ENCODE measurements at places on chromosomes 12 and 14.

DNA sequence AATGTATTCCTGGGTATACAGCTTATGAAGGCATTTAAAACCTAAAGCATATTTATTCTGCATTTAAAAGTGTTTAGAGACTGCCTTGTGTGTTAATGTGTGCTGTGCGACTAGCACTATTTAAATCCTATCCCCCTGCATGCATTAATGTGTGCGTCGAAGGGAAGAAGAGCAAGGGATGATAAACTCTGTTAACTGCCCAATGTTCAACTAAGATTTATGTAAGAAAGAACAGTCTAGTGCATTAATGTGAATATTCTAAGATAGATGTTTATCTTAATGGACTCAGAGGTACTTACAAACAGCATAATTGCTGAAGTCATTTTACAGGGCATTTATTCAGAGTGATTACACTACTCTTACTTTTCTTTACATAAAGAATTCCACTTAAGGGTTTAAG lies 424.8 kb downstream of the DIO2 start:
- no peak overlapping the region for H3K27ac ChIP-seq
- H3K27me3 ChIP-seq = no peaks in the 10 kb centered on the region
- no peaks in the 10 kb centered on the region for H3K4me1 ChIP-seq
- no peak for DNase-seq
- H3K36me3 ChIP-seq = no peaks in the 10 kb centered on the region

GRCh38 chr12:80815351-80815750 lies 98.6 kb downstream of the MYF5 start:
- no peaks in the 10 kb centered on the region for H3K27me3 ChIP-seq
- H3K36me3 ChIP-seq = no peaks in the 10 kb centered on the region
- no peaks in the 10 kb centered on the region for H3K4me1 ChIP-seq
- H3K4me3 ChIP-seq = no peak overlapping the region

DNA sequence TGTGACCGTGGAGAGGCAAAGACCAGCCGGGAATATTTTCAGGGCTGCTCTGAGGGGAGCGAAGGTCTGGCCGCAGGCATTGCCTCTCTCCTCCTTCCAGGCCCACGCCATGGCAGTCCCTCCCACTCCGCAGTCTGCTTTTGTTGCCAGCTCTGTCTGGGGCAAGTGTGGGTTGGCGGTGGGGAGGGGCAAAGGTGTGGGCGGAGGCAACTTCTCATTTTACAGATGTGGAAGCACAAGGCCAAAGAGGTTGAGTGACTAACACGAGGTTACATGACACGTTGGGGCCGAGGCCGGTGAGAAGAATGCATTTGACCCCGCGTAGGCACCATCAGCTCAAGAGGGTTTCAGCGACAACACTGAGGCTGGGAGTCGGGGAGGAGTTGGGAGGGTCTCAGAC lies 6.1 kb upstream of the FAIM2 start:
- DNase-seq = no peak
- no peak overlapping the region for H3K27ac ChIP-seq
- H3K36me3 ChIP-seq = no peaks in the 10 kb centered on the region
- no peaks in the 10 kb centered on the region for H3K4me1 ChIP-seq

DNA sequence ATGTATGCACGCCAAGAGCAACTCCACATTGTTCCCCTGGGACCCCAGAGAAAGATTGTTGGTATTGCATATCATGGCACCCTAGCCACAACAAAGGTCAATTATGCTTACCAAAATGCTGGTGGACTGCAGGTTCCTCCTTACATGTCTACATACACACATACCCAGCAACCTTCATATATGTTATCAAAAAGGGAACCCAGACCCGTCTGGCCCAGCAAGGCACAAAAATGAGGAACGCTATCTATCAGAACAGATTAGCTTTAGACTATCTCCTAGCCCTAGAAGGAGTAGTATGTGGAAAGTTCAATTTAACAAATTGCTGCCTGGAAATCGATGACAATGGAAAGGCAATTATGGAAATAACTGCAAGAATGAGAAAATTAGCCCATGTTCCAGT lies 61.5 kb downstream of the DHRS2 start:
- H3K4me1 ChIP-seq = no peaks in the 10 kb centered on the region
- H3K36me3 ChIP-seq = no peaks in the 10 kb centered on the region
- H3K27ac ChIP-seq = no peak overlapping the region
- H3K27me3 ChIP-seq = no peaks in the 10 kb centered on the region
- no peak for DNase-seq

GRCh38 chr14:55873169-55873568 lies 245.0 kb upstream of the PELI2 start:
- H3K36me3 ChIP-seq = no peaks in the 10 kb centered on the region
- H3K27ac ChIP-seq = no peak overlapping the region
- no peaks in the 10 kb centered on the region for H3K4me1 ChIP-seq
- DNase-seq = no peak

All from DND-41 (cell line).